ENCODE measurements at places on chromosomes 13 and 19.

- DNase-seq: no peak
Observed at GRCh38 chr13:101915755-101916107, 463.3 kb downstream of the ITGBL1 start.

GRCh38 chr13:32334671-32335070 is 19.4 kb downstream of the BRCA2 start:
- DNase-seq: no peak

- DNase-seq: no peak
Observed at GRCh38 chr19:50555033-50555432, 13.2 kb downstream of the LRRC4B start.

GRCh38 chr13:32047088-32047487 is 15.5 kb downstream of the FRY start:
- no peak for DNase-seq

GRCh38 chr13:38341149-38341692 is 8.4 kb upstream of the UFM1 start:
- DNase-seq: no peak

- no peak for DNase-seq
Observed at GRCh38 chr19:4453232-4454179, 4.1 kb downstream of the UBXN6 start.

DNA sequence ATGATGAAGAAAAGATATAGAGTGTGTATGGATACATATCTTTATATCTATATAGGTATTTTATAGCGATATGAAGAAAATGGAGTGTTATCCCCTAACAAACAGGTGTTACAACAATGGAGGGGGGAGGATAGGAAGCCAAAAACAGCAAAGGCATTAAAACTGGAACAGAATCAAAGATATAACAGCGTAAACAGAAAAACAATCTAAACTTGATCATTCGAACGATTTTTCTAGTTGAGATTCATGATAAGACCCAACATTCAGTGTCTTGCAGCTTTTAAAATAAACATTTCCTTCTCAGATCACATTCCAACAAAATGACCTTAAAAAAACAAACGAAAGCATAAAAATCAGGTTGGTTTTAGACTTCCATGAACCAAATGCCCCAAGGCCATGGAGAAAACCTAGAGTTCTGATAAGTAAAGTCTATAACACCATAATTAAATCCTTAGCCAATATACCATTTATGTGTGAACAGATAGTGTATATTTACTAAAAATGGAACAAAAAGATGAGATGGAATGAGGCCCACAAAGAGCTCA is 55.7 kb downstream of the CAB39L start:
- no peak for DNase-seq

GRCh38 chr13:94784066-94784465 is 71.7 kb upstream of the SOX21 start:
- peak; percentile 16 for DNase-seq

- DNase-seq: no peak
Observed at GRCh38 chr13:71417205-71417604, 449.8 kb downstream of the DACH1 start.

DNA sequence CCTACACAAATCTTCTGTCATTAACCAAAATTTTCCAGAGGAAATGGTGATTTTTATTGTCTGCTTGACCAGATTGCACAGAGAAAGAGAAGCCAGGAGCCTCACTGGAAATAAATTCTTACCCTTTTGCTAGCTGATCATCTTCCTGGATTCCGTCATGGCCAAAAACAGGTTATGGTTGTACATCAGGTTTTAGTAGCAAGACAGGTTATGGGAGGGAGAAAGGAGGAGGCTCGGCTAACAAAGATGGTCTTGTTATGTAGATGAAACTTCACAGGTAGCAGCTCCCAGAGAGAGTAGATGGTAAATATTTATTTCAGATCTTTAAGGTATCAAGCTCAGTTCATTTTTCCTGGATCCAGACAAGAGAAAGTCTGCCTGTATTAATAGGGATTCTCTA is 19.7 kb upstream of the CEACAM3 start:
- no peak for DNase-seq

DNA sequence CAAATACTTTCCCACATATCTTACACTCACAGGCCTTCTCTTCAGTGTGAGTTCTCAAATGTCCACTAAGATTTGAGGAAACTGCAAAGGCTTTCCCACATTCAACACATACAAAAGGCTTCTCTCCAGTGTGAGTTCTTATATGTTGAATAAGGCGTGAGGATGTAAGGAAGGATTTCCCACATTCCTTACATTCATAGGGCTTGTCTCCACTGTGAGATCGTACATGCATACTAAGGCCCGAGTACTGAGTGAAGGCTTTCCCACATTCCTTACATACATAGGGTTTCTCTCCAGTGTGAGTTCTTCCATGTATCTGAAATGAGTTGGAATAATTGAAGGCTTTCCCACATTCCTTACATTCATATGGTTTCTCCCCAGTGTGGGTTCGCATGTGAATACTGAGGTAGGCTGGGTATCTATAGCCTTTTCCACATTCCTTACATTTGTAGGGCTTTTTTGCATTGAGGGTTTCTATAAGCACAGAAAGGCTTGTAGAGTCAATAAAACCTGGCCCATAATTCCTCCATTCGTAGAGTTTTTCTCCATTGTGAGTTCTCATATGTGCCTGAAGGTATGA is 9.6 kb downstream of the ZNF426 start:
- DNase-seq: no peak

DNA sequence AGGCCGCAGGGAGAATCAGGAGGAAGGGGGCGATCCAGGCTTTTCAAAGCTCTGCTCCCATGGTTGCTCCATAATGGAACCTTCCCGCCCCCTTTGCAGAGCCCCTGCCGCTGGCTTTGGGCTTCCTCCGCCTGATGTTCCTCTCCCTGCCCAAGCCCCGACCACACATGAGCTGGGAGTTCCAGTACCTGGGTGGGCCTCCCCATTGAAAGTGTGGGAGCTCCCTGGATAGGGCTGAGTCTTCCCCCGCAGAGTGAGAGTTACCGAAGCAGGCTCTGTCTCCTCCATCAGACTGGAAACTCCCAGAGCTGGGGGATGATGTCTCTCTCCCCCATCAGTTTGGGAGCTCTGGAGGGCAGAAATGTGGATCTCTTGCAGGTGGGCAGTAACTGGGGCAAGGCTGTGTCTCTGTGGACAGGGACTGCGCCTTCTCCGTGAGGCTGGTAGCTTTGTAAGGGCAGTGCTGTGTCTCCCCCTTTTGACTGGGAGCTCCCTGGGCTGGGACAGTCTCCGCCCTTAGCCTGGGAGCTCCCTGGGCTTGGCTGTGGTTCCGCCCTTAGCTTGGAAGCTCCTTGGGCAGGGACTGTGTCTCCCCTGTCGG is 722 bp downstream of the DCAF15 start:
- DNase-seq: no peak
